ENCODE measurements at places on chromosomes 3 and 15.

GRCh38 chr15:70505936-70506912, 257.1 kb downstream of the UACA start:
- DNase-seq, result no peak

DNA sequence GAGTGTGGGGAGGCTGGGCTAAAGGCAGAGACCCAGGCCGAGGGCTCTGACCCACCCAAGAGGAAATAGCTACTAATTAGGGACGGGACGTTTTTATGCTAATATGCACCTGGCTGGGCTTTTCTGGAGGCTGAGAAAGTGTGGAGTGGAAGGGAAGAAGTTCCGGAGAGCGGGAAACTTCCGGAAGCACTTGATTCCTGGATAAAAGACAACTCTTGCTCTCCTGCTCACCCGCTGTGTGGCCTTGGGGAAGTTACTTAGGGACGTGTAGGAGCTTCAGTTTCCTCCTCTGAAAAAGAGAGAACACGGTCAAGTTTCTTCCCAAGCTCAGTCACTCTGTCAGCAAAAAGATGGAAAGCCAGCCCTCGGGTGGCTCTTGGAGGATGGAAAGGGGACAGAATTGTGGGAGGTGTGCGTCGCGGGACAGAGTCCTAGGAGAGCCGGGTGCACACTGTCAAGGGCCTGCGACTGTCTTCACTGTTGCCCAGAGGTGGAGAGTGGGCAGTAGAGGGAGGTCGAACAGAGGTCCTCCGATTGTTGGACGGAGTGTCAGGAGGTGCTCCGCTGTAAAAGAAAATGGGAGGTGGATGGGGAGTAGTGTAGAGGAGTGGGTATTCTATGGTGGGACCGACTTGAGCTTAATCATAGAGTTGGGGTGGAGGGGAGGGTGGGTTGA, 43.2 kb downstream of the EPHB3 start:
- no peak for DNase-seq

- peak; percentile 79 for DNase-seq
Measured at GRCh38 chr3:124558991-124559845, 171.0 kb upstream of the UMPS start.

- DNase-seq, result peak; percentile 29
Measured at GRCh38 chr3:35908366-35909232, 269.3 kb downstream of the ARPP21 start.

GRCh38 chr3:76432396-76432795, 607.5 kb upstream of the ROBO2 start:
- no peak for DNase-seq

DNA sequence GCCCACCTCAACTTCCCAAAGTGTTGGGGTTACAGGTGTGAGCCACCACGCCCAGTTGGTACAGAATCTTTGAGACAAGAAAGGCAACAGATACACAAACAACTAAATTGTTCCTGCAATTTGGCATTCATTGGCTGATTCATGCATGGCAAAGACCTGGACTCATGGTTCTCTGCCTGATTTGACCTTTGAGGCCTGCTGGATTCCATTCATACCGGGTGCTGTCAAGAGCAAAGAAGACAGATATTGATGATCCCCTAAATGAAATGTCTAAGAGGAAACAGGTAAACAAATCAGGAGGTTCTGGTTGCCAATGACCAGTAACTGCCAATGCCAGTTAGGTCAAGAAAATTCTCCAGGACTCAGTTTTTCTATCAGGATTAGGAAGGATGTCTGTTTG, 43.9 kb upstream of the RAD18 start:
- DNase-seq, result no peak

DNA sequence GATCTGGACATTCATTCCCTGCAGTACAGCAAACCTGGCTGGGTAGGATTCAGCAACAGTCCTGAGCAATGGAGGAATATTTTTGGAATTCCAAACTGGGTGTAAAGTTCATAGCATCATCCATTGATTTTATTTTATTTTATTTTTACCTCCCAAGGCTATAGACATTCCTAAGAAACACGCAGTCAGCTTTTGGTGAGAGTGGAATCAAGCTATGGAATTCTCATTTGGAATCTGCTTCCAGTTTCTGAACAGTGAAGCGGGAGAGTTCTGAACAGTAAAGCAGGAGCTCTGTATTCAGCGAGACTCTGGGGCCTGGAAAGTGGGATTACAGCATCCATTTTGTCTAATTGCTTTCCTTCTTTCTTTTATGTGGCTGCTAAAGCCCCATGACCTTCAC, 1.4 kb upstream of the PDZRN3 start:
- no peak for DNase-seq

DNA sequence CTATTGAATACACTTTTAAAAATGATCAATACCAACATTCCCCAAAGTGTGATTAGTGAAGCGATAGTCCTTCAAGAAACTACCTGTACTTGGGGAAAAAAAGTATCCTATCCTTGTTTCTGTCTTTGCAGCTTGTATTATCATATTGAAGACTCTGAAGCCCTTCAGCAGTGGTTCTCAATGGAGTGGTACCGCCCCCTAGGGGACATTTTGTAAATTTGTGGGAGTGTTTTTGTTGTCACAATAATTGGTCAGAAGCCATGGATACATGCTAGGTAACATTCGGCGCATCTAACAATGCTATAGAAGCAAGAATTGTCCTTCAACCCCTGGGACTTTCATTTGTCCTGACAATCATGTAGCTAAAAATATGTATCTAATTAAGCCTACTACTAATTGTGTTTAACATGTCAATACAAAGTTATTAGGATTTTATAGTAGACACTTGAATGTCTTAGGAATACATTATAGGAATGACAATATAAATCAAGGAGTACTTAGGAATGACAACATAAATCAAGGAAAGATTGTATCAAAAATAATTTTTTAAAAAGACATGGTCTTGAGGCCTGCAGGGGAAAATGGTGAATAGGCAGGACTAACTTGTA, 53.7 kb downstream of the NMD3 start:
- DNase-seq, result peak; percentile 18

DNA sequence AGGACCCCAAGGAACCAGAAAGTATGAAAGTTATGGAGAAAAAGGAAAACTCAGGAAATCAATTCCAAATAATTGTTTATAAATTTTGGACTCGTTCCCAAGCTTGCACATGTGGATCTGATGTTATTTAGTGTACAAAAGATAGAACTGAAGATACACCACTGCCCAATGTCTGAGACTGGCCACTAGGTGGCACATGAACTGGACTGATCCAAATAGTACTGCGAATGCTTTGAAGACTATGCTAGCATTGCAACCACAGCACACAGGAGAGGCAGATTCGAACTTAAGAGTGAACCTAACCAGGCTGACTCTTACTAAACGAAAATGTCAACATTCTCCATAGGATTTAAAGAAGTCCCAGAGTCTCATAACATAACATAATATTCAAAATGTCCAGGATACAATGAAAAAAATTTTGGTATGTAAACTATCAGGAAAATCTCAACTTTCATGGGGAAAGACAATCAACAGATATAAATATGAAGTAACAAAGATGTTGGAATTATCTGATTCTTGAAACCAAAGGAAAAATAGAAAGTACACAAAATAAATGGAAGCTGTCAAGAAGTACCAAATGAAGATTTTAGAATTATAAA, 596.7 kb downstream of the FGF12 start:
- peak; percentile 47 for DNase-seq

- peak; percentile 80 for DNase-seq
Measured at GRCh38 chr3:48428572-48429316, 1.1 kb downstream of the PLXNB1 start.

GRCh38 chr3:55500555-55501330, 13.6 kb upstream of the WNT5A start:
- DNase-seq, result no peak

DNA sequence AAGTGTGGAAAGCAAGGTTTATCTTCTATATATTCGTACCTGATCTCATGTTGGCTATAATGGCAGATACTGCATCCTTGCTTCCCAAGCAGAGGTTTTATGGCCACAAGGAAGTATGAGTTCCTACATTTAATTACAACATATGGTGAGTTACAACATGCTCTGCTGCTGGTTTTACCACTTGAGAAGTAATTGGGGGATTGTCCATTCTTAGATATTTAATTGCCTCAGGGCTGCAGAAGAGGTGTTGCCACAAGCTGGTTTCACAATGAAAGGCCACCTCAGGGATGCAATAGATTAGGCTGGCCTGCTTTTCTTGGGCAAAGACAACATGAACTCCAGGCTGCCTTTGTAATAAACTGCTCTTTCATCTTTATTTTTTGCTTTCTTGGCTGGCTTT, 48.6 kb downstream of the RAP2B start:
- no peak for DNase-seq

DNA sequence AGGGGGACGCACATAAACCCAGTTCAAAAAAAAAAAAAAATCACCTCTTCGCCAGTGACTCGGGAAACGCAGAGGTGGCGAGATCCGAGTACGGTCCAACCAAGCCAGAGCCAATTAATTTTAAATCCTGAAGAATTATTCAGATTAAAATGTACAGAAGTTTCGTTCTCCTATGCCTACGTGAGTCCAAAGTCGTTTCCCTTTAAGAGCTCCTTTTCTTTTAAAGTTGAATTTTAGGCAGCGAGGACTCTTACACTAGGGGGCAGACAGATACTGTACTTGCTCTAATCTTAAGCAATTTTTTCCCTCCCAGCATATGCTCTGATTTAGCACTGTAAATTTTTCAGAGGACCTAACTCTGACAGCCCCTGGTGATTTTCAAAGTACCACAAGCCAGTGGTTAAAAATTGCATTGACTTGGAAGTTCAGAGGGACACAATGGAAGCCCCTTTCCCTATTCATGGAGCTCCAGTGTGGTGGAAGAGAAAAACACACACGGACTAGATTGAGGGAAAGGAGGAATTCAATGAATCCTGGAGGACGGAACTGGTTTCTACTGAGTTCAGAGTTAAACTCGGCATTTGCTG, 3.3 kb upstream of the NR2F2 start:
- no peak for DNase-seq

GRCh38 chr3:123652342-123652984, 67.6 kb upstream of the HACD2 start:
- DNase-seq, result peak; percentile 84

- peak; percentile 19 for DNase-seq
Measured at GRCh38 chr3:20080956-20081554, 40.8 kb downstream of the KAT2B start.

DNA sequence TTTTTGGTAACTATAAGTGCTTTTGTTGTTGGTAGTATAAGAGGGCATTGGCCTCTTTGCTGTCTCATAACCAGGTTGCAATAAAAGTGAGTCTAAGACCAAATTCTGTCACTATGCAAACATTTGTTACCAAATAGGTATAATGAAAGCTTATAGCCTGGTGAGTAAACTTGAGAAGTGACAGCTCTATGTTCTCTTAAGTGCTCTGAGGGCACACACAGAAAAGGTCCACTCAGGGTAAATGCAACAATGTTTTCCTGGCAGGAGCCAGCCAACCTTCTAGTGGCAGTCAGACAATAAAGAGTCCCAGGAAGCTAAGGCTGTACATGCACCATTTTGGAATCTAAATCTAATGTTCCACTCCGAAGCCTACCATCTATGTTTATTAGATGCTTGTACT, 262.1 kb upstream of the TGFBR2 start:
- DNase-seq, result no peak

- no peak for DNase-seq
Measured at GRCh38 chr3:66729687-66730393, 229.0 kb upstream of the LRIG1 start.

DNA sequence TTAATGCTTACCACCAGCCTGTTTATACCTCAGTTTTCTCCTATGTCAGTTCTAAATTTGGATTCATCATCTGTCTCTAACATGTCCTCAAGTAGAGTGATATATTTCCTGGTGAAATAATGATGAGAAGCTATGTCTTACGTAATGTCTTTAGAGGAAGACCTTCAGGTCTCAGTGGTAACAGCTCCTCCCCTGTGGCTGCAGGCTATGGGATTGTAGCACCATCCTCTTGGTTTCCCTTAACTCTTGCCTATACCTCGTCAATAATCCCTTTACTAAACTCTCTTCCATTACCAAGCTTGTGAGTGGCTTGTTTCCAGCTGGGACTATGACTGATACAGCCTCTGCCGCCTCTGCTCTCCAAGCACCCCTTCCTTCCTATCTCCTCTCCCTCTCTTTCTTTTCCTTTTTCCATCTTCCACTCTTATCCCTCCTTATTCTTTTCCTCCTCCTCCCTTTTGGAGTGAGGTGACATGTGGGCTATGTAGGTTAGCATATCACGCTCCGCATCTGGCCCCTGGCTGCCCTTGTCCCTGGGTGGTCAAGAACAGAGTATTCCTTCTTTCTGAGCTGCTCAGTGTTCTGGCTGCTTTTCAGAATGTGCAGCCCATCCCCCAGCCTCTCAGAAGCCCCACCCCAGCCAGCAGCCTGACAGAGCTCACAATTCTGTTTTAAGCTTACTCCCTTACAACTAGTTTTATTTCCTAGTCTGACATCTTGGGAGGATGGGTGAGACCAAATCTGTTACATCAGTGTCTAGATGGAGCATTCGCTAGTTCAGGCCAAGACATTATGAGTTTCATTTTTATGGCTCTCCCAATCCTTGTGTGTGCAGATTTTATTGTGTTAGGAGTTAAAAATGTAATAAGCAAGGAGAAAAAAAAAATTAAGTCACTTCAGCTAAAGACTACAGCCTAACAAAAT, 75.0 kb upstream of the RNU6-1 start:
- peak; percentile 64 for DNase-seq

- no peak for DNase-seq
Measured at GRCh38 chr3:50415061-50415460, 55.7 kb upstream of the TMEM115 start.

All from transverse colon (tissue), 4 donors.